Stimulated activated CD4-positive, alpha-beta T cell treated with anti-CD3 and anti-CD28 coated beads, TNF-alpha, amount 100 ng/mL, for 48 hours (primary cell): ENCODE measurements at places on chromosomes 5 and 9.

- no peak for DNase-seq
Observed at GRCh38 chr9:122228191-122228567, 578 bp downstream of the LHX6 start.

DNA sequence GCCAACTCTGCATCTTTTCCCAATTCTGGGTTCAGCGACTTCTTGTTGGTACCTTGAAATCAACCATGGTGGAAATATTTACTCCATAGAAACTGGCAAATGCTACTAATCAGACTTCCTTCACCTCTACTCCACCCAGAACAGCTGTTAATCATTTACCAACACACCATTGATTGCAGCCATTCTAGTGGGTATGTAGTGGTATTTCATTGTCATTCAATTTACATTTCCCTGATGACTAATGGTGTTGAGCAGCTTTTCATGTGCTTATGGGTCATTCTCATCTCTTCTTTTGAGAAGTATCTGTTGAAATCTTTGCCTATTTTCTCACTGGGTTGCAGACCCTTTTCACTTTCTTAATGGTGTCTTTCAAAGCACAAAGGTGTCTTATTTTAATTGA lies 122.4 kb upstream of the MSX2 start:
- DNase-seq, result no peak

GRCh38 chr5:14663734-14664269 lies 716 bp upstream of the OTULIN start:
- DNase-seq, result no peak

- no peak for DNase-seq
Observed at GRCh38 chr9:133605856-133606707, 3.1 kb downstream of the FAM163B start.

DNA sequence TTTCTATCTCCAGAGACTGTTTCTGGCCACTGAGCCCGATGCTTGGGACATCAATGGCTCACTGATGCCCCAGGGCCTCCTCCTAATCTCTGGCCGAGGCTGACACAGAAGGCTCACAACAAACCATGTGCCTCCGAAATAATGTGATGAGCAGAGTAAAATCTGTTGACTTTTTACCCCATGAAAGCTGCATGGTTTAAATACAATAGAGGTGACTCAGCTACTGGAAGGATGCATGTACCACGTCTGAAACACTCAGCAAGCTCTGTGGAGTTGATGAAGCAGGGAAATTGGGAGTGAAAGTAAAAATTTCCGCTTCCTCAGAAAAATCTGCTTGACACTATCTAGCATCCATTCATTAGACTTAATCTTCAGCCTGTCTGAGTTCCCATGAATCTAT lies 111.1 kb upstream of the EQTN start:
- no peak for DNase-seq

DNA sequence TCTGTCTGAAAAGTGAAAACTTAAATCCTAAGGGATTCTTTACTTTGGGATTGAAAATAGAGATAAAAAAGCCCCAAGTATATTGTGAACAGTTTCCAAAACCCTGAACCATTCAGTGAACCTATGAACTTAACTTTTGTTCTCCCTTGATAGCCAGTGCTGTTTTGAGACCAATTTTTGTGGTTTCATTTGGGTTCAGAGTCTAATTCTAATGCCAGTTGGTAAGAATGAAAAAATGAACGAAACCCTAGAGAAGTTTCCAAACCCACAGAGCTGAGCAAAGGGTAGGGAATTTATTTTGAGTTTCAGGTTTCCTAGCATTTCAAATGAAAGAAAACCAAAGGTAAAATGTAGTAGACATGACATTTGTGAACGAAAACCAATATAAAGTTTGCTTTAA lies 1366.8 kb downstream of the EFNA5 start:
- DNase-seq, result no peak

- no peak for DNase-seq
Observed at GRCh38 chr5:110727025-110727314, 499 bp upstream of the TMEM232 start.

GRCh38 chr5:1317921-1318565 lies 23.2 kb upstream of the TERT start:
- no peak for DNase-seq
